Effector CD4-positive, alpha-beta T cell (primary cell): ENCODE measurements at places on chromosomes 5 and 9.

- no peak for DNase-seq
These were observed 66.0 kb upstream of the PTPRD start for GRCh38 chr9:10678790-10679189.

GRCh38 chr5:27962198-27962597 lies 923.8 kb upstream of the CDH9 start:
- no peak for DNase-seq

- DNase-seq = no peak
These were observed 92.8 kb downstream of the GABRG2 start for GRCh38 chr5:162160401-162160800.

DNA sequence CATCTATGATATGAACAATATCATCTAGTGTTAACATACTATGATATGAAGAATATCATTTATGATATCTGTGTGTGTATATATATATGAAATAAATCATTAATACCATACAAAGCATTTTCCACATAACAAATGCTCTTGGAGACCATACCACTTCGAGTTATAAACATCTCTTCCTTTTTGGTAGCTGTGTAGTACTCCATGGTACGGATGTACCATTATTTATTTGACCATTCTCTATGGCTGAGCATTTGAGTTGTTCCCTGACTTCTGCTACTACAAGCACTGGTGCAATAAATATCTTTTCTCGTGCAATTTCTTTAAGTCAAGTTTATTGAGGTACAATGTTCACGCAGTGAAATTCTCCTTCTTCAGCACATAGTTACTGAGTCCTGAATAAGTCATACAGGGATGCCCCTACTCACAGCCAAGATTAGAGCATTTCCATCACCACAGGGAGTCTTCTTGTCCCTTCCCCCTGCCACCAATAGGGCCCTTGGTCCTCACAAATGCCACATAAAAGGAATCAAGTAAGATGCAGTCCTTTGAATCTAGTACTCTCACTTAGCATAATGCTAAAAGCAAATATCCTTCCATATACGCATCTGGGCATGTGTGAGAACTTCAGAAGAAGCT lies 75.2 kb upstream of the SLC25A48 start:
- DNase-seq = no peak

GRCh38 chr5:31029925-31030324 lies 163.6 kb upstream of the CDH6 start:
- no peak for DNase-seq

- no peak for DNase-seq
These were observed 194.4 kb upstream of the ZNF462 start for GRCh38 chr9:106668534-106668933.

- no peak for DNase-seq
These were observed 329.6 kb downstream of the SLCO4C1 start for GRCh38 chr5:101966476-101966875.
